ENCODE measurements at places on chromosomes 2 and 18. TPM values are rescaled to one million over a fixed set of nuclear protein-coding genes. Genes with fewer than 3 reads are reported as not detected.
A peak's percentile ranks its signal among the peaks of the same experiment; 100 is the strongest.

Gene MAL
- not detected for total RNA-seq

Gene TMEM247
- total RNA-seq: not detected

Gene STK36
- 29.2 TPM for total RNA-seq

Gene CDH7
- total RNA-seq: not detected

Gene UGT1A1
- not detected for total RNA-seq

Gene SERPINB13
- total RNA-seq: not detected

DNA sequence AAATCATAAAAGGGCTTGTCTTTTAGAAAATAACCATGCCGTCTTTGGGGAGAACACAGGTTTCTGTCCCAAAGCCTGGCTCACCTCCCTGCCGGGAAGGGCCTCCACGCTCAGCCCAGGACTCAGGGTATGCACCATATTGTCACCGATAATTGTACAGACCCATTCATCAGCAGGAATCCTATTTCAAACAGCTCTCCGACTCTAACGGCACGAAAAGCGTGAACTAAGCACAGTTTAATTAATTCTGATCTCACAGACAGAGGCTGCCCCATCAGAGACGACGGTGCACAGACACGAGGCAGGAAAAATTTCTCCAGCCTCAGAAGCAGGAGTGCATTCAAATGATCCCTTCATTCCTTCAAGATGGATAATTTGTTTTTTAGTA lies 276.2 kb downstream of the MYCN start:
- no peak overlapping the region for H3K27ac ChIP-seq
- no peak overlapping the region for H3K4me3 ChIP-seq
- no peaks in the 10 kb centered on the region for H3K36me3 ChIP-seq
- no peaks in the 10 kb centered on the region for H3K4me1 ChIP-seq

- no peaks in the 10 kb centered on the region for H3K27me3 ChIP-seq
- no peaks in the 10 kb centered on the region for H3K36me3 ChIP-seq
- H3K4me3 ChIP-seq: no peak overlapping the region
- no peaks in the 10 kb centered on the region for H3K4me1 ChIP-seq
- no peak overlapping the region for H3K27ac ChIP-seq
- no peak for DNase-seq
Observed at GRCh38 chr2:166067229-166067628, 60.6 kb downstream of the SCN1A start.

DNA sequence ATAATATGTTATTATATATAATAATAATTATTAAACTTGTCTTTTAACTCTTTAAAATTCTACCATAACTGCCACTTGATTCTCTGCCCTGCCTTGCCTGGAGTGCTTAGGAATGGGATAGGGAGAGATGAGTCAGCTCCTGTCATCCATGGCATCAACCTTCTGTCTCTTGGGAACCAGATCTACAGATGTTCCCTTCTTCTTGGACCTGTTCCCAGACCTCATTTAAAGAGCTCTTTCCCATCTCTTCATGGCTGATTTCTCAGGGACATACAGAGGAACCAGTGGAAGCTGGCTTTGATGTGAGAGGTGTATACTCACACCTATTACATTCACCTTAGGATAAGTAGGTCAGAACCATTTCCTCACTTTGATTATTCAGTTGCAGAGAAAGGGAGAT lies 155.3 kb upstream of the MYO3B start:
- H3K4me3 ChIP-seq: no peak overlapping the region
- no peaks in the 10 kb centered on the region for H3K27me3 ChIP-seq
- peaks cover 20% of the 10 kb centered on the region for H3K36me3 ChIP-seq
- DNase-seq: no peak
- no peak overlapping the region for H3K27ac ChIP-seq

GRCh38 chr18:43776997-43777396 lies 499.7 kb upstream of the SYT4 start:
- no peaks in the 10 kb centered on the region for H3K27me3 ChIP-seq
- no peak overlapping the region for H3K27ac ChIP-seq
- DNase-seq: no peak
- H3K4me1 ChIP-seq: no peaks in the 10 kb centered on the region
- H3K4me3 ChIP-seq: no peak overlapping the region

DNA sequence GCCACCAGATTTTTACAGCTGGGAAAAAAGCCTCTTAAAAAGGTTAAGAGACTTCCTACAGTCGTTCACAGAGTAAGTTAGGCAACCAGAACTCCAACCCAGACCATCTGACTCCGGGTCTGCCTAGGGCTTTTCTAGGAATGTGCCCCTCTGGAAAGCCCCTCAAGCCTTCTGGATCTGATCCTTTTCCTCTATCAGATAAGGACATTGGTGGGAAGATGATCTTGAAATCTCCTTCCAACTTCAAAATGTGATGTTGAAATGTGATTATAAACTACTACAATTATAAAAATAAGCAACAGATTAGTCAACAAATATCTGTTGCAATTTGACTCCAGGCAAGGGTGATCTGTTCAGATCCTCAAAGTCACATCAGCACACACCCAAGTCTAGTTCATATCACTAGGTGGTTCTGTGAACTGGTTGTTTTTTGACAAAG lies 270.4 kb downstream of the ARHGAP15 start:
- H3K4me3 ChIP-seq: no peak overlapping the region
- DNase-seq: no peak
- peaks cover 26% of the 10 kb centered on the region for H3K4me1 ChIP-seq

- no peak for DNase-seq
- H3K27me3 ChIP-seq: no peaks in the 10 kb centered on the region
- H3K4me1 ChIP-seq: peaks cover 13% of the 10 kb centered on the region
- H3K27ac ChIP-seq: no peak overlapping the region
- H3K36me3 ChIP-seq: peaks cover 37% of the 10 kb centered on the region
- no peak overlapping the region for H3K4me3 ChIP-seq
Observed at GRCh38 chr18:49446481-49446880, 14.0 kb downstream of the DYM start.

- H3K27ac ChIP-seq: no peak overlapping the region
- H3K27me3 ChIP-seq: no peaks in the 10 kb centered on the region
- no peak for DNase-seq
- no peaks in the 10 kb centered on the region for H3K4me1 ChIP-seq
- no peak overlapping the region for H3K4me3 ChIP-seq
Observed at GRCh38 chr18:71115261-71115660, 826.4 kb downstream of the SOCS6 start.

DNA sequence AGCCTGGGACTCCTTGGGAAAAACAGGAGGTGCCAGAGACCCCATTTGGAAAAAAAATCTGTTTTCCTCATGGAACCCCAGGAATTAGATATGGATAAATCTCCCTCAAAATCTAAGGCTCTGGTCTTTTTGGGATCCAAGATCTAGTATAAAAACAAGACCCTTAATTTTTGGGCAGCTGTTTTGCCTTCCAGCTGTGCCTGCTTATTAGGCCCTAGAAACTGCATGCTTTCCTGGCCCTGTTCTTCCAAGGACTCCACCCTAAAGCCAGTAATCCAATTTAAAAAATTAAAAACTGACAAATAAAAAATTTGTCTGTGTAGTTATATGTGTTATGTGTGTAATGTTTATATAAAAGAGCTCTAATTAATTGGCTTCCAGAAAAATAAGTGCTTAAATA lies 274.6 kb downstream of the STK39 start:
- no peaks in the 10 kb centered on the region for H3K4me1 ChIP-seq
- no peak for DNase-seq
- no peak overlapping the region for H3K4me3 ChIP-seq
- H3K27me3 ChIP-seq: no peaks in the 10 kb centered on the region
- no peak overlapping the region for H3K27ac ChIP-seq

DNA sequence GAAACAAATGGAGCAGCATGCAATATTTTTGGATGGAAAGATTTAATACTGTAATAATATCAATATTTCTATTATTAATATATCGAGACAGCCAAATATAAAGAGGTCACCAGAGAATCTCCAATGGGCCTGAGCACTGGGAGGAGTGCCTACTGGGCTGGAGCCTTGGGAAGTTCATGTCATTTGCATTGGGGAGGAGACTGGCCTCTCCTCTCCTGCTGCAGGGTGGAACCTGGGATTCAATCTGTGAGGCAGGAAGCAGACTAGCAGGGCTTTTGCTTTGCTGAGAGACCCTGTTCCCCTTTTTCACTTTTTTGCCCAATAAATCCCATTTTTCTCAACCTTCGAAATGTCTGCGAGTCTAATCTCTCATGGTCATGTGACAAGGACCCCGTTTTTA lies 390.6 kb upstream of the CYRIA start:
- peaks cover 28% of the 10 kb centered on the region for H3K4me1 ChIP-seq
- no peaks in the 10 kb centered on the region for H3K27me3 ChIP-seq
- H3K27ac ChIP-seq: no peak overlapping the region
- no peaks in the 10 kb centered on the region for H3K36me3 ChIP-seq
- DNase-seq: no peak

DNA sequence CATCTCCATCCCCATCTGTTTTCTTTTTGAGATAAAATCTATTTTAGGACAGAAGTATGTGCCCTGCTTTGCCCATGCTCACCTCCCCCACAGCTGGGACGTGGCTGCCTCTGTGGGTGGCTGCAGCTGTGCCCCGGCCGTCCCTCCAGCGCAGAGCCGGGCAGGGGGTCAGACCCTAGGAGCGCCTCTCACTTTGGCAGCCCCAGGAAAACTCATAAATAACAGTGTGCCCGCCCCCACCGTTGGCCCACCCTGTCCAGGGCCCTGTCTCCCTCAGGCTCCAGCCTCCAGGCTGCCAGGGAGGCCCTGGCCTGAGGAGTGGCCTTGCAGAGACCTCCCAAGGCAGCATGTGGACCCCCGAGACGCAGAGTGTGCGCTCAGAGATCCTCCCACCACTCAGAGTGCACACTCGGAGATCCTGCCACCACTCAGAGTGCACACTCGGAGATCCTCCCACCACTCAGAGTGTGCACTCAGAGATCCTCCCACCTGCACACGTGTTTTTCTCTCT lies 178.1 kb downstream of the TWIST2 start:
- no peak overlapping the region for H3K4me3 ChIP-seq
- peaks cover 7% of the 10 kb centered on the region for H3K27me3 ChIP-seq
- H3K4me1 ChIP-seq: no peaks in the 10 kb centered on the region

DNA sequence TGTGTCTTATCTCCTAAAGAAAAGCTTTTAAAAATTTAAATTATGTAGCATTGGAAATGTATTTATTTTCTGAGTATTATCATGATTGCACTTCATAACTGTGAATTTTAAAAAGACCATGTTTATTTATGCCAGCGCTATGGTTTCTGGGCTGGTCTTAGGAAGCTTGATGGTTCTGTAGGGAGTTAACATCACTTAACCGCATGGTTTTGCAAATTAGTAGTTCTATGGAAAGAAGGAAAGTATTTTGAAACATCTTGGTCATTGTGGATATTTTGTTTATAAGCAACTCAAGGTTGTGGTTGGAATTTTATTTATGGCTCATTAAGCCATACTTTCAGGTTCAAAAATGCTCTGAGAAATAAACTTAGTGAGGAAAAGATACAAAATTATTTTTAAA lies 549.4 kb downstream of the STK39 start:
- no peak overlapping the region for H3K27ac ChIP-seq
- no peaks in the 10 kb centered on the region for H3K4me1 ChIP-seq
- no peaks in the 10 kb centered on the region for H3K27me3 ChIP-seq
- no peak for DNase-seq

GRCh38 chr2:28506112-28506910 lies 10.5 kb downstream of the PLB1 start:
- no peaks in the 10 kb centered on the region for H3K4me1 ChIP-seq
- H3K36me3 ChIP-seq: no peaks in the 10 kb centered on the region
- no peak for DNase-seq
- no peak overlapping the region for H3K27ac ChIP-seq

DNA sequence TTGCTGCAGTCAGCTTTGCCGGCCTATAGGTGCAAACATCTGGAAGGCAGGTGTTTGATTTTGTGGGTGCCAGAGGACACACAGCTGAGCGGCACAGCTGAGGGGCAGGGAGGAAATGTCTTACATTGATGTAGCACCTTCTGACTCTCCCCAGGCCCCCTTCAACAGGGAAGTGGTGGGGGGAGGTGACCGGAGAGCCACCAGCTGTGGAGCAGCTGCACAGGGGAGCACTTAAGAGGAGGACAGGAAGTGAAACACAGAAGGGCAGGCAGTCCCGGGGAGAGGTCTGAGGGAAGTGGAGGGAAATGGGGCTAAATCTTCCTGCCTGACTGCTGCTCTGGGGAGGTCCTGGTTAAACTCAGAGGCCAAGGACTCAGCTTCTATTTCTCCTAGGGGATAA lies 409.1 kb downstream of the TNS1 start:
- no peak overlapping the region for H3K27ac ChIP-seq
- no peak for DNase-seq
- H3K27me3 ChIP-seq: peaks cover 6% of the 10 kb centered on the region
- H3K36me3 ChIP-seq: no peaks in the 10 kb centered on the region

- no peaks in the 10 kb centered on the region for H3K27me3 ChIP-seq
- no peak overlapping the region for H3K4me3 ChIP-seq
- DNase-seq: no peak
- peaks cover 22% of the 10 kb centered on the region for H3K4me1 ChIP-seq
- peak overlapping the region; percentile 24 for H3K27ac ChIP-seq
Observed at GRCh38 chr2:28357948-28358667, 34.5 kb upstream of the FOSL2 start.

GRCh38 chr18:63889626-63890025 lies 2.1 kb downstream of the SERPINB2 start:
- H3K36me3 ChIP-seq: no peaks in the 10 kb centered on the region
- H3K4me3 ChIP-seq: no peak overlapping the region
- peaks cover 13% of the 10 kb centered on the region for H3K27me3 ChIP-seq
- no peak for DNase-seq
- no peaks in the 10 kb centered on the region for H3K4me1 ChIP-seq
- H3K27ac ChIP-seq: no peak overlapping the region

- no peak overlapping the region for H3K27ac ChIP-seq
- no peaks in the 10 kb centered on the region for H3K27me3 ChIP-seq
Observed at GRCh38 chr2:190862571-190862991, 18.0 kb upstream of the GLS start.

GRCh38 chr2:231521-232185 lies 32.2 kb downstream of the SH3YL1 start:
- peaks cover 55% of the 10 kb centered on the region for H3K36me3 ChIP-seq
- H3K4me3 ChIP-seq: no peak overlapping the region
- H3K4me1 ChIP-seq: no peaks in the 10 kb centered on the region
- no peak for DNase-seq

DNA sequence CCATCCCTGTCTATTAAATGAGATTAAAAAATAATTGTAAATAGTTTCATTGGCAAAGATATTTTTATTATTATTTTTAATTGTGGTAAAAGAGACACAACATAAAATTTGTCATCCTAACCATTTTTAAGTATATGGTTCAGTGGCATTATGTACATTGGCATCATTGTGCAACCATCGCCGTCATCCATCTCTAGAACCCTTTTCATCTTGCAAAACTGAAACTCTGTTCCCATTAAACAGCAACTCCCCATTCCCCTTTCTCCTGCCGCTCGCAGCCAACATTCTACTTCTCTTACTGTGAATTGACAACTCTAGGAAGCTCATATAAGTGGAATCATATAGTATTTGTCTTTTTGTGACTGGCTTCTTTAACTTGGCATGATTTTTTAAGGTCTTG lies 25.3 kb downstream of the LAMA3 start:
- DNase-seq: no peak
- H3K27ac ChIP-seq: no peak overlapping the region
- H3K27me3 ChIP-seq: peaks cover 14% of the 10 kb centered on the region

GRCh38 chr2:155442088-155442487 lies 743.6 kb downstream of the KCNJ3 start:
- DNase-seq: no peak
- H3K4me3 ChIP-seq: no peak overlapping the region
- no peaks in the 10 kb centered on the region for H3K36me3 ChIP-seq
- H3K27ac ChIP-seq: no peak overlapping the region

Measured in activated B cell treated with CpG ODN at 0.5 μM for 24 hours (primary cell).